Naive thymus-derived CD4-positive, alpha-beta T cell (primary cell): ENCODE measurements at places on chromosomes 2 and 18. TPM values are rescaled to one million over a fixed set of nuclear protein-coding genes. Genes with fewer than 3 reads are reported as not detected.
A peak's percentile ranks its signal among the peaks of the same experiment; 100 is the strongest.

- H3K36me3 ChIP-seq, result no peaks in the 10 kb centered on the region
- no peaks in the 10 kb centered on the region for H3K27me3 ChIP-seq
- DNase-seq, result no peak
- H3K4me1 ChIP-seq, result peaks cover 7% of the 10 kb centered on the region
Measured at GRCh38 chr18:51211552-51211951, 14.1 kb upstream of the MEX3C start.

DNA sequence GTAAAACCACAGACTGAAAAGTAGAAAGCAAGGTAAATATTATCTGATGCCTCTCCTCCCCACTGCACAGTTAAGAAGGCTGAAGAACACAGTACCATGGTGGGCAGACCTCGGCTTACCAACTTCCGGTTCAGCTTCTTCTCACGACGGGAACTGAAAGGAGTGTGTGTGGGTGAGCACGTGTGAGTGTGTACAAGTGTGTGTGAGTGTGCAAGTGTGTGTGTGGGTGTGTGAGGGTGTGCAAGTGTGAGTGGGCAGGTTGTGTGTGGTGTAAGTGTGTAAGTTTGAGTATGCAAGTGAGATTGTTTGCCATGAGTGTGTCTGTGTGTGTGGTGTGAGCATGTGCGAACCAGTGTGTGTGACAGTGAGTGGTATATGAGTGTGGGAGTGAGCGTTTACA lies 103.5 kb downstream of the ADD2 start:
- DNase-seq, result no peak
- H3K36me3 ChIP-seq, result no peaks in the 10 kb centered on the region
- H3K4me1 ChIP-seq, result peaks cover 16% of the 10 kb centered on the region
- H3K27ac ChIP-seq, result peak overlapping the region; percentile 18
- H3K4me3 ChIP-seq, result no peak overlapping the region
- H3K27me3 ChIP-seq, result no peaks in the 10 kb centered on the region

CPLX4 gene
- total RNA-seq, result not detected

- no peak overlapping the region for H3K27ac ChIP-seq
- no peaks in the 10 kb centered on the region for H3K27me3 ChIP-seq
- no peaks in the 10 kb centered on the region for H3K4me1 ChIP-seq
- no peak for DNase-seq
- H3K4me3 ChIP-seq, result no peak overlapping the region
- no peaks in the 10 kb centered on the region for H3K36me3 ChIP-seq
Measured at GRCh38 chr2:128642316-128642715, 323.6 kb upstream of the HS6ST1 start.

MREG gene
- 8.5 and 9.5 TPM in 2 replicates for total RNA-seq

COL5A2 gene
- 0.37 TPM for total RNA-seq

DNA sequence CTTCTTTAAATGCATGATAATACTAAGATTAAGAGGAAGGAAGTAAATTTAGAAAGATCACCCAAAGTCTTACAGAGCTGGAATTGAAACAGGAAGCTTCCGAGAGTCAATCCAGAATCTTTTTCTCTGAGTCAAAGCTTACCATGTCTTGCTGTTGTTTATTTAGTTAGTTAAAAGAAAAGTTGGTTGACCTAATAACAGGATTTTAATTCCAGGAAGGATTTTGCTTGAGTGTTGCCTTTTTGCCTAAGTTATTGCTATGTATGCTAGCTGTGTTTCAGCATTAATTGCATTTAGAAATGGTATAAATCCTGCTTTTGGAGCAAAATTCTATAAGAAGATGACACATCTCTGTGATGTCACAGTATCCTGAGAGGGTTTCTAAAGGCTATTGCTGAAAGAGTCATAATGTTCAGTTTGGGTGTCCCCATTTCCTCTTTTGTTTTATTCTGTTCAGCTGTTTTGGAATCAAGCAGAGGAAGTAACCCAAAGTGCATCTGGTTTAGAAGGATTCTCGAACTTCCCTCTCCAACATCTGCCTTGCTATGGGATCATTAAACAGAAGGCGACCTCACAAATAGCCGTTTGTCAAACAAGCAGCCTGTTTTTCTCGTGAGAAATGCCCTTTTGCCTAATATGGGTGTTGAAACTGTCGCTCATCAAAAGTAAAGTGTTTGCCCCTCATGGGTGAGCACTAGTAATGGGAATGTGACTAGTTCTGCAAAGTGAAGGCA lies 271.5 kb upstream of the MMADHC start:
- H3K4me1 ChIP-seq, result no peaks in the 10 kb centered on the region
- H3K27ac ChIP-seq, result no peak overlapping the region
- no peak for DNase-seq
- H3K4me3 ChIP-seq, result no peak overlapping the region

DNA sequence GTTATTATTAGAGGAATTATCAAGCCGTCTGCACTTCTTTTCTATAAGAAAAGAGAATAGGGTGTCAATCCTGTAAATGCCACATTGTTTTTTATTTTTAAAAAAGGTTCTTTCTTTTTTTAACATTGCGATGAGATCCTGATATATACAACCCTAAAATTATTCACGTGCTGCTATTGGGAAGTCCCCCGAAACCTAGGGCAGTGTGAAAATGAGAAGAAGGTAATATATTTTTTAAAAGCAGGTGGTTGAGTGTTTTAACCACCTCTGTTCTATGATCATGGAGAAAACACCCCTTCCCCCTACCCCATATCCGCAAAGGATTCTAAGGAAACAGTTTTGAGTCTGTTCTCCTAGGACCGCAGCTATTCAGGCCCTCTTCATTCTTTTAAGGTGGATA lies 94.5 kb upstream of the KLHL14 start:
- no peak overlapping the region for H3K27ac ChIP-seq
- no peaks in the 10 kb centered on the region for H3K4me1 ChIP-seq
- H3K4me3 ChIP-seq, result no peak overlapping the region
- no peak for DNase-seq

DNA sequence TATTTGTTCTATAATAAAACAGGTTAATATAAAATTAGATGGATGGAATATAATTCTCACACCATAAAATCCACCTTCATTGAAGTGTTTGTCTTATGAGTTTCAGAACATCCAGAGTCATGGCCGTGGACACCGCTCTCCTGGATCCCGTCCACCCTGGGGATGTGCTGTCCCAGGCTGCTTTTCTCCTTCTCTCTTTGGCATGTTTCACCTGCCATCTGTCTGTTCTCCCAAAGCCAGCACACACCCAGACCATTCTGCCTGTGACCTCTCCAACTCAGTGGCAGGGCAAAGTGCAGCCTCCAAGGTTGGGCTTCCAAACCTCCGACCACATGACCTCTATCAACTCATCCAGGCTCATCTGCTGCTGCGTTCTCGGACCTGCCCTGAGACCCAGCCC lies 104.7 kb downstream of the MYT1L start:
- H3K36me3 ChIP-seq, result no peaks in the 10 kb centered on the region
- H3K27ac ChIP-seq, result no peak overlapping the region
- DNase-seq, result no peak
- no peaks in the 10 kb centered on the region for H3K4me1 ChIP-seq
- no peak overlapping the region for H3K4me3 ChIP-seq
- H3K27me3 ChIP-seq, result no peaks in the 10 kb centered on the region

GRCh38 chr18:75551071-75551470 lies 123.6 kb upstream of the SMIM21 start:
- no peaks in the 10 kb centered on the region for H3K4me1 ChIP-seq
- no peak for DNase-seq
- no peaks in the 10 kb centered on the region for H3K36me3 ChIP-seq
- no peak overlapping the region for H3K27ac ChIP-seq
- H3K27me3 ChIP-seq, result no peaks in the 10 kb centered on the region

DNA sequence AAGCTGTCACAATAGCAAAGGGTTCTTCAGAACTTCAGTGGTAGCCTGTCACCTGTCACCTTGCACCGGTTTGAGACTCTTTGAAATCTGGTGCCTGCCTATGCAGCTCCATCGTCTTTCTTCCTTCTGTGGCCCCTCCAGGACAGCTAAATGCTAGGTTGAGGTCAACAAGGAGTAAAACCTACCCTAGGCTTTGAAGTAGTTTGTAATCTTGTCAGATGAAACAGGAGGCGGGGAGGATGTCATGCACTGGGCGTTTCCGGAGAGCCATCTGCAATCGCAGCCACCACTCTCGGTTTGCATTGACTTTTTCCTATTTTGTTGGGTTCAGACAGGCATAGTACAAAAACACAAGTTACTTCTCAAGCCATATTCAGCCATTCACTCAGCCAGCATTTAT lies 116.7 kb downstream of the LPIN1 start:
- peak overlapping the region; percentile 14 for H3K4me3 ChIP-seq
- no peaks in the 10 kb centered on the region for H3K36me3 ChIP-seq
- H3K4me1 ChIP-seq, result peaks cover 7% of the 10 kb centered on the region
- H3K27me3 ChIP-seq, result no peaks in the 10 kb centered on the region

- H3K4me3 ChIP-seq, result no peak overlapping the region
- H3K27ac ChIP-seq, result no peak overlapping the region
- DNase-seq, result no peak
- no peaks in the 10 kb centered on the region for H3K27me3 ChIP-seq
Measured at GRCh38 chr2:154697418-154698252, 860 bp upstream of the KCNJ3 start.

FNDC4 gene
- not detected for total RNA-seq

POTEC gene
- not detected for total RNA-seq

DNA sequence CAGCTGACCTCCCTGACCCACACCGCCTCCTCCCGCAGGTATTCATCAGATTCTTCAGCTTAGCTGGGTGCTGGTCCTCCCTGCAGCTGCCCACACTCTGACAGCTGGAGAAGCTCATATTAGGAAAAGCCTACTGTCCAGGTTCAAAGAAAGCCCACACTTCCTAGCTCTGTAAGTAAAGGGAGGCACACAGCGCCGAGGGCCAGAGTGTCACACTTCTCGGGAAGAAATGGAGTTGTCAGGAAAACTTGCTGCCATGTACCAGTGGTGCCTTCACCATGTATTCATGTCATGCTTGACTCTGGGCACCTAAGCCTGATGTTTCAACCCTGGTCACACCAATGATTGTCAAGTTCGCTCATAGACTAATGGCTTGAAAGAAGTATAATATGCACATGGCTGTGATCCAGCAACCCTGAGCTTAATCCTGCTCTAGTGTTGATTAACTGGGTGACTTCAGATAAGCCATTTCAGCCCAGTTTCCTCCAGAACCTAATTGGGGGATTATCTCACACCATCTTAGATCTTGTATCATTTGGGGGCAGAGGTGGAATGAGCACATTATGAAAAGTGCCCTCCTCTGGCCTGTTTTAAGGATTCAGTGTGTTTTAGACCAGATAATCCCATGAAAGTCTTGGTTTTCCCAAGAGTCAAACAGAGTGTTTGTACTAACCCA lies 180.3 kb upstream of the PARD3B start:
- no peak for DNase-seq
- no peaks in the 10 kb centered on the region for H3K36me3 ChIP-seq
- H3K4me1 ChIP-seq, result no peaks in the 10 kb centered on the region
- no peak overlapping the region for H3K4me3 ChIP-seq
- H3K27ac ChIP-seq, result no peak overlapping the region
- no peaks in the 10 kb centered on the region for H3K27me3 ChIP-seq

GRCh38 chr18:30999887-31000628 lies 42.5 kb downstream of the DSC3 start:
- no peak for DNase-seq
- no peaks in the 10 kb centered on the region for H3K4me1 ChIP-seq
- H3K27me3 ChIP-seq, result no peaks in the 10 kb centered on the region
- no peak overlapping the region for H3K4me3 ChIP-seq

DNA sequence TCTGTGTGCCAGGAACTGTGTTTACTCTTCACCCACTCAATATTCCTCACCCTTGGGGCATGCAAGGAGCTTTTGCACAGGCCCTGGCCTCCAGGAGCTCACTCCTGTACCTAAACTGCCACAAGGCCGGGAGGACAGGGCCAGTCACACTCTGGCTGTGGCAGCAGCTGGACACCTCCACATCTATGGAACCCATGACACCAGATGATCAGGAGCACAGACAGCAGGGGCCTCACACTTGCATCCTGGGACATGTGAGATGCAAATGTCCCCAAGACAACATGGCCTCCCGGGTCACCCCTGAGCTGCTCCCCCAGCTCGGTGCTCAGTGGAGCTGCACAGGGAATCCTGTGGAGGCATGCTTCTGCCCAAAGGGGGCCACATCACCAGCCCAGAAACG lies 61.8 kb upstream of the SLC66A3 start:
- no peaks in the 10 kb centered on the region for H3K4me1 ChIP-seq
- H3K4me3 ChIP-seq, result no peak overlapping the region
- H3K36me3 ChIP-seq, result no peaks in the 10 kb centered on the region
- no peak overlapping the region for H3K27ac ChIP-seq
- no peak for DNase-seq

GAL3ST2 gene
- total RNA-seq, result 0.37 TPM

GALR1 gene
- total RNA-seq, result not detected

- no peak overlapping the region for H3K4me3 ChIP-seq
- no peaks in the 10 kb centered on the region for H3K4me1 ChIP-seq
- H3K27me3 ChIP-seq, result no peaks in the 10 kb centered on the region
- no peak overlapping the region for H3K27ac ChIP-seq
Measured at GRCh38 chr18:79864006-79864725, 66.4 kb downstream of the KCNG2 start.

STAT4 gene
- total RNA-seq, result 104 and 106 TPM in 2 replicates

DNA sequence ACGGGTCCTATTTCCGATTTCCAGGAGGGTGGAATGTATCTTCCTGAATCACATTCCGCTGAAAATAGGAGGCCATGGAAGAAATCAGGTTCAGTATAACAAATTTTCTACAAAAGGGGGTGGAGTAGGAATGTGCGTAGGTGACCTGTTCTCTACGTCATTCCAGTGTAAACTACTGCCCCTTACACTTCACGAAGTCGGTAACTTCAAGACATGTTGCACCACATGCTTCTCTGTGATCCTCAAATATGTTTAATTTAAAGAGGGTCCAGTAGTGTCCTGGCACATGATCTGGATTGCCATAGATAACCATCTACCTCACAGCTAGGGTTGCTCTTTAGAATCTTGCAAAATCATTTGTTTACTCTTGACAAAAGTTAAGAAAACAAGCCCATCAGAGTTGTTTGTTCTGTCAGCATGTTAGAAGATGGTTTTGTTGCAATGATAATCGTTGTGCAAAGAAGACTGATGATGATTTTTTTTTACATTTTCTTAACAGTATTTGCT lies 7.5 kb upstream of the CPS1 start:
- H3K4me3 ChIP-seq, result no peak overlapping the region
- H3K27ac ChIP-seq, result no peak overlapping the region
- no peaks in the 10 kb centered on the region for H3K27me3 ChIP-seq
- H3K4me1 ChIP-seq, result no peaks in the 10 kb centered on the region
- H3K36me3 ChIP-seq, result no peaks in the 10 kb centered on the region

- H3K36me3 ChIP-seq, result no peaks in the 10 kb centered on the region
- H3K4me3 ChIP-seq, result no peak overlapping the region
- no peak overlapping the region for H3K27ac ChIP-seq
- no peaks in the 10 kb centered on the region for H3K4me1 ChIP-seq
- no peak for DNase-seq
Measured at GRCh38 chr2:157692768-157693167, 64.1 kb upstream of the ACVR1C start.

AFF3 gene
- 20.7 TPM for total RNA-seq

DNA sequence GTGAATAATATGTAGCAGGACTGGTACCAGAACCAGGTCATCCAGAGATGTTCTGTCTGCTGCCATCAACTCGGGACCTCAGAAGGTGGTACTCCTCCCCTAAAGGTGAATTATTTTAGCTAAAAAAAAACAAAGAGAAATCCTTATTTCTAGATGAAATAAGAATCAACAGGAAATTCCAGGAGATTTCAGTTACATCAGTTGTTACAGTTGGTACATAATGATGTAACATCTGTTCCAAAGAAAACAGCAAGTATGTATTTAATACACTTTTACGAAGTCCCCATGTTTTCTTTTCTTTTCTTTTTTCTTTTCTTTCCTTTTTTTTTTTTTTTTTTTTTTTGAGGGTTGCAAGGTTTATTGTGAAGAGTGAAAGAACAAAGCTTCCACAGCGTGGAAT lies 33.6 kb upstream of the CD28 start:
- DNase-seq, result no peak
- no peaks in the 10 kb centered on the region for H3K36me3 ChIP-seq
- H3K4me3 ChIP-seq, result no peak overlapping the region
- H3K27me3 ChIP-seq, result no peaks in the 10 kb centered on the region

KCNIP3 gene
- not detected for total RNA-seq

CD8A gene
- 56.0 TPM for total RNA-seq
